CD4-positive, alpha-beta T cell treated with Interleukin-17A for 4 hours (primary cell): ENCODE measurements at places on chromosomes 7 and 10.

DNA sequence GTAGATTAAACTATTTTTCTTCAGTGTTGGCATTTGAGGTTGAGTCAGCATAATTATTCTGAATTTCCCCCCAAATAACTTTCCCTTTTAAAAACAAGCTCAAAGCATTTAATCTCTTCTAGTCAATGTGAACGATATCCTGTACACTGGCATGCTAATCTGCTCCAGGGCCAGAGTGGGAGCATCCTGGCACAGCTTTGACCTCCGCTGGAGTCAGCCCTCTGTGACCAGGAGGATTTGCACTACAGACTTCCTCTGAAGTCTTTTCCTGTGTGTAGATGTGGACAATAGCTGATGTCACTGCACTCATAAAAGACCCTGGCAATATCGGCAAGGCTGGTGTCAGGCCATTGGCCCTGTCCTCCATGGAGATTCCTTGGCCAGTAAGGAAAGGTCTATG is 340.2 kb downstream of the CDC14C start:
- DNase-seq, result no peak

GRCh38 chr10:22927166-22927565 is 687 bp upstream of the ARMC3 start:
- DNase-seq, result no peak

- no peak for DNase-seq
Measured at GRCh38 chr10:28704464-28705161, 27.3 kb downstream of the BAMBI start.

GRCh38 chr10:3720228-3721019 is 64.6 kb downstream of the KLF6 start:
- no peak for DNase-seq

DNA sequence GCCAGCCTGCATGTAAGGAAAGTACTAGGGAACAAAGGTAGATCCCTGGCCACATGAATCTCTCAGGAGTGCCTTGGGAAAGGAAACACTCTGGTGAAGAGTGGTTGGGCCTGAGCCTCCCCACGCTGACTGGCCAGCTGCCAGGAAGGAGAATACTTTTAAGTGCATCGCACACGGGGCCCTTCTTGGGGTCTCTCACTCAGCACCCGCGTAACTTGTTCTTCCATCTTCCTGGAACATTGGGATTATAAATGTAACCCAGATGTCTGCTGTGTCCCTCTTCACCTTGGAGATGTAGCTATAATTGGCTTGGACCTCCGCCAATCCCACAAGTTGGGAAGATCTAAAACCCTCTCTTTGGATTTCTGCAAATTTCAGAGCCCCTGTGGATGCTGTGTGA is 4.4 kb upstream of the GLI3 start:
- DNase-seq, result no peak

GRCh38 chr10:71595649-71596048 is 123.9 kb downstream of the C10orf105 start:
- DNase-seq, result no peak

- DNase-seq, result no peak
Measured at GRCh38 chr7:129742256-129742655, 130.7 kb downstream of the NRF1 start.
